NCI-H748 treated with DMSO at 0.1 percent for 48 hours (cell line): ENCODE measurements at places on chromosomes 7 and 10.
A peak's percentile ranks its signal among the peaks of the same experiment; 100 is the strongest.

- DNase-seq = no peak
Observed at GRCh38 chr7:137873524-137873923, 26.8 kb upstream of the DGKI start.

- no peak for DNase-seq
Observed at GRCh38 chr10:7354330-7355047, 56.3 kb downstream of the SFMBT2 start.

- no peak for DNase-seq
Observed at GRCh38 chr10:78777867-78778266, 290.9 kb upstream of the ZMIZ1 start.

DNA sequence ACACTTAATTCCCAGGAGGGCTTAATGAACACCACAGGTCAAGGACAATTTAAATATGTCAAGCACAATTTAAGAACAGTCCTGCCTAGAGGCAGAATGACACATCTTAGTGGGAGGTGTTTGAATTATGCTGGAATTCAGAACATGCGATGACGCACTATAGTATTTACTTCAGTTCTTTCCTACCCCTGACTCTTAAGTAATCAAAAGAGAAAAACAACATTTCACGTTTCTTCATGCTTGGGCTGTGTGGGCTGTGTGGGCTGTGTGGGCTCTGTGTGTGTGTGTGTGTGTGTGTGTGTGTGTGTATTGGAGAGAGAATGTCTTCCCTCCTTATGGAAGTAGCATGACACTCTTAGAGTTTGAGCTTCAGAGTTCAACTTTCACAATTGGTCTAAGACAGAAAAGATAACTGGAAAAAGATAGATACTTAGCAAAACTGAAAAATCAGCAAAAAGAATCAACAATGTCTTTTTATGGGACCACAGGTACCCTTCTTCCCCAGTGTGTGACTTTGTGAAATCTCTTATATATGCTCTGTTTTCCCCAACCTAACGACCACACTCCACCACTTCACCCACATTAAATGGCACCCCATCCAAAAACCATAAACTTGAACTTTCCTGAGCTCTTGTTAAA is 33.7 kb upstream of the CABCOCO1 start:
- no peak for DNase-seq

DNA sequence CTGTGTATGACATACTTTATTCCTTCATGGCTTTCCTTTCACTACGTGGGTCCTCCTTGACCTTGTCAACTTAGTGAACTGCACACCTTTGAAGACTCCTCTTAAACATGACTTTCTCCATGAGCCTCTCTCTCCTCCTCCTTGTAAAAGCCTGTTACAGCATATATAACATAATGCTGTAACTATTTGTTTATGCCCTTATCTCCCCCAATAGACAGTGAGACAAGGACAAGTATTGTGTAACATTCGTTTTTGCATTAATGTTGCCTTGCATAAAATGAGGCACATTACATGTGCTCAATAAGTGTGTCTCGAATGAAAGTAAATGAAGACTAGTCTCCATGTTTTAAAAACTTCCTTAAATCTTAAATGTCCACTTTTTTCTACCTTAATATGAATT is 4.3 kb upstream of the LAMB1 start:
- no peak for DNase-seq

- DNase-seq = no peak
Observed at GRCh38 chr10:103123282-103124024, 69.6 kb downstream of the NT5C2 start.

- no peak for DNase-seq
Observed at GRCh38 chr10:43966571-43966965, 317.9 kb upstream of the ZNF32 start.

DNA sequence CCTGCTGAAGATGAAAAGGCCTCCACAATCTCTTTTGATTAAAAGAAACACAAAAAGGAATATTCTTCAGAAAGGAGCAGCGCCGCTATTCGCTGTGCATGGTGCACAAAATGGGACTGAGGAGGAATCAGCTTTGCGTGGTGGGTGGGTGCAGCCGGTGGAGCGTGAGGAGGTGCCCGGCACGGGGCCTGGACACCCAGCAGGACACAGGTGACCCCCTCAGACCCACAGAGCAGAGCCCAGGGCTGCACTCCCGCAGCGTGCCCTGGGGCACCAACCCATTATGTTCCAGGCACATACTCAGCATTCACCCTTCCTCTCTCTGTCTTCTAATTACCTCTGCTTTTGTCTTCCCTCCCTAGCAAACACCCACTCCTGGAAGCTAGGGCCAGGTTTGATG is 238.0 kb upstream of the PPP2R2D start:
- DNase-seq = no peak

- no peak for DNase-seq
Observed at GRCh38 chr10:28717656-28718201, 40.4 kb downstream of the BAMBI start.

DNA sequence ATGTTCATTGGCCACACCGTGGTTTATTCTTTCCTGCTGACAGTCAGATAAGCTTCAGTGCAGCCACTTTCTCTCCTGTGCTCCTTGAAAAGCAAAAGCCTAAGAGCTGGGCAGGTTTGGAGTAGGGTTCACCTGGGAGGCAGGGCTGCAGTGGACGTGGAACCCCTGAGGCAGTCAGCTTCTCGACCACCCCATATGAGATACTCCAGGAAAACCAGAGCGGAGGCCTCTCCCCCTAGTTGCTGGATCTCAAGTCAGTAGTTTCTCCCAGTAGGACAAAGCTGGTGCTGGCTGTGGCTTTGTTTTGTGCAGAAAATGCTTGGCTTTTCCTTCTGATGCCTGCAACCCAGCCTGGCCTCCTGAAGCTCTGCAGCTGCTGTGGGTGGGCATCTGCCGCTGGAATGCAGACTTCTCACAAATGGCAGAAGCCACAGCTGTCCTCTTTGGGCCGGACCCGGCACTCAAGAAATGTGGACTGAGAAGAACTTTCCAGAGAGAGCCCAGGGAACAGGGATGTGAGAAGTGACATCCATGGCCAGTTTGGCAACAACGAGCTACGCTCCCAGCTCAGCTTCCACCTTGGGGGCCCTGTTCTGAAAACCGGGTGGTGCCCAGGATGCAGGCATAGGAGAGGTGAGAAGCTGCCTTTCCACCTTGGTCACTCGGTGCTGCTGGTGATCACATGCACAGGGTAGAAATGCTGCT is 276.6 kb upstream of the TCERG1L start:
- DNase-seq = no peak

DNA sequence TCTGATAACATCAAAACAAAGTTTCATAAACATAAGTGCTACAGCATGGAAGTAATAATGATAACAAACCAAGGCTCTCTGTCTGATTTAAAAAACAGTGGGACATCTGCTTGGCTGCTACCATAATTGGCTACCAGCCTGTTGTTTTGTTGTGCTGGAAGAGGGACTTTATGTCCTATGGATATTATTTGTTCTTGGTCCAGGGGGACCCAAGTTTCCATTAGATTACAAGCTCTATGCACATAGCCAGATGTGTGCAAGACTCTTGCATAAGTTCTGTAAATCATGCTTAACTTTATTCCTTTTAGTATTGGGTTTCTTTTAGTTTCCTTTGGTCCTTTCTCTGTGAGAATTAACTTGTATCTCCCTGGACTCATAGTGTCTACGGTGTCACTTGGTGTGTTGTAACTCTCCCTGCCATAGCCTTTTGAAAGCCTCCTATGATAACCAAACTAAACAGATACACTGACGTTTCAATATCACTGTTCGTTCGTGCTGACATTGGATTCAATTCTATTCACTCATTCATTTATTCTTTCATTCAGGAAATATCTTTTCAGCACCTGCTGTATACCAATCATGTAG is 41.4 kb upstream of the CD36 start:
- DNase-seq = no peak

- DNase-seq = no peak
Observed at GRCh38 chr7:76089865-76090475, 42.1 kb downstream of the MDH2 start.

- no peak for DNase-seq
Observed at GRCh38 chr10:112792487-112793201, 157.4 kb upstream of the TCF7L2 start.

DNA sequence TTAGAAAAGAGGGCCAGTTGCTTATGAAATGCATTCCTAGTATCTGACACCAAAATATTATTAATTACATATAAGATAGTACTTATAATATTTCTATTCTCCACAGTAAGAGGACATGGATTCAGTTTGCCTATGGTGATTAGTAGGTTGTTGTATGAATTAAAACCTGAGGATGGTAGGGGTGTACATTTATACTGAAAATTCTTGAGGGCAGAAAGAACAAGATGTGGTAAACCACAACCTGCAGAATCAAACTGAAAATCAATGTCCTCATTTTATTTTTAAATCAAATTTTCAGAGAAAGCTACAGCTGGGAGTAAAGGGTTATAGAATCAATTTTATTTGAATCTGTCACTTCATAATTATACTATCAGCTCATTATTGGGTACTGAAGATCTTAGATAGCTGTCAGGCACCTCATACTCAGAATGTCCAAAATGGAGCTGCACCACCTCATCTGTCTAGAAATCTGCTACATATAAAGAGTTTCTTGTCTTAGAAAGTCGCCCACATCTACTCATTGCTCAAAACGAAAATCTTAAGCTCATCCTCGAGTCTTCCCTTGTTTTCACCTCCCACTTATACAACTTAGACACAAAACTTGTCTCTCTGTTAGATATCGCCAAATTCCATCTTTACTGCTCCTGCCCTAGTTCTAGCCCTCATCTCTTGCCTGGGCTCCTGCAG is 65.4 kb downstream of the MYO3A start:
- no peak for DNase-seq

DNA sequence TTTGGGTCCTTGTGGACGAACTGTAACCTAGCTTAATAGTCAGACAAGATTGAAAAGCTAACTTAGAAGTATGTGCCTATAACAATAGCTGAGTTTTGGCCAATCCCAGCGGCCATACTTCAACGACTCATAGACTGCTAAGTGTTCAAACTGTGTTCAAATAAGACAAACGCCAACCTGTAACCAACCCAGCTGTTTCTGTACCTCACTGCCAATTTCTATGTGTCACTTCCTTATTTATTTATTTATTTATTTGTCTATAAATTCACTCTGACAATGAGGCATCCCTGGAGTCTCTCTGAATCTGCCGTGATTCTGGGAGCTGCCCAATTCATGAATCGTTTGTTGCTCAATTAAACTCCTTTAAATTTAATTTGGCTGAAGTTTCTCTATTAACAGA is 21.7 kb downstream of the ST8SIA6 start:
- no peak for DNase-seq

DNA sequence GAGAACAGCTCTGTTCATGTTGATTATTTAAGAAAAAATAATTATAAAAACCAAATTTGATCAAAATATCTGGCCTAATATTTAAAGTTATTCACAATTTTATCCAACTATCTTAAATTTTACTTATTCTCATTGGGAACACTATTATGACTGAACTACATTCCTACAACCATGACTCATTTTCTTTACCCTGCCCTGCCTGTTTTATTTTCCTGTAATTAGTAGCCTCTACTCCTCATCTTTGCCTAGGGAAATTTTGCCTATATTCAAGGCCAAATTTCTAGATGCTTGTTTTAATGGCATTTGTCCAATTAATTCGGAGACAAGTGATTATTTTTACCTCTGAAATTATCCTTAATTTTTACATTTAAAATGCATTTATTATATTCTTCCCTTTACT is 289.7 kb upstream of the TMEM229A start:
- DNase-seq = no peak

DNA sequence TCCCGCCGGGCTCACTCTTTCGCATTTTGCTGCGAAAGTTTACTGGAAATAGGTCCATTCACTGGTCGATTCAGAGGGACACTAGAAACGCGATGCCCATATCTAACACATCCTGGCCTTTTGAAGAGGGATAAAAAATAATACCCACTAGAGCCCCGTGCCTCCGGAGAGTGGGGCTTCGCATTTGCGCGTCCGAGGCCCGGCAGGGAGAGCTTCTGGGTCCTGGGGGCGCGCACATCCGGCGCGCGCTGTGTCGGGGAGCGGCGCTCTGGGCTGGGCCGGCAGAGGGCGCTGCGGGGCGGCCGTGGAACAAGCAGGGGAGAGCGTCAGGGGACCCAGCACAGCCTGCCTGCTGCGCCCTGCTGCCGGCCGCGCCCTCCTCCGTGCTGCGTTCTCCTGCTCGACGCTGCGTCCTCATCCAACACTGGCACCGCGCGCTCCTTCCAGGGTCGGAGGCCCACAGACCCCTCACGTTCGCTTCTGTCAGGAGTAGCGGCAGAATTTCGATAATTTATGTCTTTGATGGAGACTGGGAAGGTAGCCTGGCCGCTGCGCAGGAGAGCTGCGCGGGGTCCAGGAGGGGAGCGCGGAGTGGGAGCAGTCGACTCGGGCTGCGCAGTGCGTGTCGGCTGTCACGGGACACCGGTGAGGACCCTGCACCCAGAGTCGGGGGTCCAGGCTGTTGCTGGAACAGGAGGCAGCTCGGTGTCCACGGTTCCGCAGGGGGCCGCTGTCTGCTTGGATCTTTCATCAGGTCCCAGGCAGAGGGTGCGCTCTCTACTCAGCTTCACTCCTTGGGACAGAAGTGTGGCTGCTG is 41.5 kb upstream of the ZNF32 start:
- DNase-seq = peak; percentile 46

DNA sequence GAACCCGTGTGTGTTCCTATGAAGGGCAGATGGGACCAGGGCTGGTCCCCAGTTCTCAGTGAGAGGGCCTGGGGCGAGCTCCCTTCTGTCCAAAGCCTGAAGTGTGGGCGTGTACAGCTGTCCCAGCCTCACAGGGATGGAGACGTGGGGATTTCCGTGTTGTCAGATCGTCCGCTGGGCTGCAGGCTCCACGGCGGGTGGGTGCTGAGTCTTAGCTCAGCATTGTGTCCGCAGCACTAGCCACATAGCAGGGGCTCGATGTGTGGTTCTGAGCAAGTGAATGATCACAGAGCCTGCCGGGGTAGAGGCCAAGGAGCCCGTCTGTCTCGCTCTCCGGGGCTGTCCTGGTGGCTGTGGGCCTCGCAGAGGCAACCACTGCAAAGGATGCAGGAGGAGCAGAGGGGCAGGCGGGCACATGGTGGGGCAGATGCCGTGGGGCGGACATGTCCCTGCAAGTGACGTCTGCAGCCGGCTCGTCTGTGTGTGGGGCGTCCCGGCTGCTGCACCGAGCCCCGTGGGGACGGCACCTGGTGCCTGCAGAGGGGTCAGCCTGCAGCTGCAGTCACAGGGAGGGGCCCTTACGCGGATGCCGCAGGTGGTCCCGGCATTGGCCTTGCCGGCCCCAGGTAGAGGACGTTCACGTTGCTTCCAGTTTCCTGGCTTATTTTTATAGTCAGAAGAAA is 30.9 kb downstream of the FAM20C start:
- DNase-seq = no peak

GRCh38 chr10:13684252-13684791 is 97.6 kb downstream of the PRPF18 start:
- no peak for DNase-seq

- DNase-seq = no peak
Observed at GRCh38 chr7:18450019-18450418, 45.5 kb upstream of the HDAC9 start.

GRCh38 chr10:78623578-78624215 is 445.1 kb upstream of the ZMIZ1 start:
- peak; percentile 85 for DNase-seq

DNA sequence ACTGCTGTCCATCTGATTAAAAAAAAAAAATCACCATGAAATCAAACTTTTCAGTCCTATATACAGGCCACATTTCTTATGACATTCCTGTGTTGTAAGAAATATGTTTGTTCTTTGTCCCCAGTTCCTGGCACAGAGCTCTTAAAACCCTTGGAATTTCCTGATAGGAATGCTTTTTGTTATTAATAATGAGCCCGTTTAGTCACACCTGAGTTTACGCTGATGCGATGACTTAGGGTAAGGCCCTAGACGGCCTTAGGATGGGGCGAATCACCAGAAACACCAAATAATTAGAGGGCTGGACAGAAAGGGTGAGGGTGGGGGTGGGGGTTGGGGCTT is 17.5 kb downstream of the TSPAN15 start:
- no peak for DNase-seq

- no peak for DNase-seq
Observed at GRCh38 chr10:50832171-50832751, 53.2 kb downstream of the A1CF start.
